Stimulated activated naive CD4-positive, alpha-beta T cell treated with Interleukin-2 at 50 U/mL for 16 hours (primary cell): ENCODE measurements at places on chromosomes 1 and 21.
A peak's percentile ranks its signal among the peaks of the same experiment; 100 is the strongest.

- DNase-seq, result no peak
These were observed 140.5 kb downstream of the ZBTB18 start for GRCh38 chr1:244191581-244191980.

- DNase-seq, result no peak
These were observed 74.3 kb upstream of the PAX7 start for GRCh38 chr1:18556364-18556763.

- DNase-seq, result no peak
These were observed 251.9 kb upstream of the DAB1 start for GRCh38 chr1:57675776-57676175.

DNA sequence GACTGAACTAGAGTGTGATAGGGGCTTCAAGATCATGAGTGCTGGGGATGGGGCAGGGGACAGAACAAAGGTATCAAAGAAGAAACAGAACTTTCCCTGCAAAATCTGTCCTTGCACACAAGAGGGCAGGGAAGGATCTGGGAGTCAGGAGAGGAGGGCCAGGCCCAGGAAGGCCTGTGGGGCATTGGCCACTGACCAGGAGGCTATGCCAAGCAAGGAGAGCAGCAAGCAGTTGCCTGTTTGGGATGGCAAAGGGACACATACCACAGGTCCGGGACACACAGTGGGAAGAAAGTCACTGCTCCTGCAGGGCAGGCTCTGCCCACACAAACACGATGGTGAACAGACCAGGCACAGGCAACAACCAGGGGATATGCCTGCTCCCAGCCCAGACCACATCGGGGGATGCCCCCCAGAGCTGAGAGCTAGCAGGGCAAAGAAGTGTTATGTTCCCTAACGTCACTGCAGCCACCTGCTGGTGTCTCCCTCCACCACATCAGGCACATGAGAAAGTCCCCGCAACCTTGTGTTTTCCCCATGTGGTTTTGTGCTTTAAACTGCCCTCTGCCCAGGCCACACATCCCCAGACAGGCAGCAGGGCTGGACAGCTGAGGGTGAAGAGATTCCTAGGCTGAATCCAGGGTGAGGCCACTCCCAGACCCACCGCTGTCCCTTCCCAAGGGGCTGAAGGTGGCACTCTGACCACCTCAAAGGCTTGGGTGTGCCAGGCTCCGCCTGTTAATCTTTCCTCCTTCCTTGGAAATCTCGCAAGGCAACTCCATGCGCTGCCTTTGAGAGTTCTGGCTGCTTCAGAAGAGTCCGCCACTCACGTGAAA, 53.6 kb downstream of the KIF21B start:
- no peak for DNase-seq

DNA sequence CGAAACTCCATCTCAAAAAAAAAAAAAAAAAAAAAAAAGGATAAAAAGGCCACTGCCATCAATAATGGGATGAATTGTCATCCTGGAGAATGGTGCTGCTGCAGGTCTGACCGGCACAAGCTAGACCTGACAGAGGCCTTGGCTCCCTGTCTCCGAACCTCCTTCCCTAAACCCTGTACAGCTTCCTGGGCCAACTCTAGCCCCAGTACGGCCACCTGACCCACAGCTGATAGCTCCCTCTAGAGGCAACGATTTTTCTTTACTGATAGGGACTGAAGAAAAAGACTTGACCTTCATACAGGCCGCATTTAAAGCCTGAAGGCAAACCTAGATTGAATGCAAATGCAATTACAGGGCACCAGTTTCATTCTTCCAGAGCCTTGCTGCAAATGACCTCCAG, 30.7 kb downstream of the NOL9 start:
- no peak for DNase-seq

- DNase-seq, result no peak
These were observed 8.6 kb upstream of the SEMA4A start for GRCh38 chr1:156144742-156145141.

- DNase-seq, result no peak
These were observed 40.8 kb upstream of the MPZL1 start for GRCh38 chr1:167681024-167681423.

GRCh38 chr21:34924194-34924593, 124.9 kb downstream of the RUNX1 start:
- no peak for DNase-seq

DNA sequence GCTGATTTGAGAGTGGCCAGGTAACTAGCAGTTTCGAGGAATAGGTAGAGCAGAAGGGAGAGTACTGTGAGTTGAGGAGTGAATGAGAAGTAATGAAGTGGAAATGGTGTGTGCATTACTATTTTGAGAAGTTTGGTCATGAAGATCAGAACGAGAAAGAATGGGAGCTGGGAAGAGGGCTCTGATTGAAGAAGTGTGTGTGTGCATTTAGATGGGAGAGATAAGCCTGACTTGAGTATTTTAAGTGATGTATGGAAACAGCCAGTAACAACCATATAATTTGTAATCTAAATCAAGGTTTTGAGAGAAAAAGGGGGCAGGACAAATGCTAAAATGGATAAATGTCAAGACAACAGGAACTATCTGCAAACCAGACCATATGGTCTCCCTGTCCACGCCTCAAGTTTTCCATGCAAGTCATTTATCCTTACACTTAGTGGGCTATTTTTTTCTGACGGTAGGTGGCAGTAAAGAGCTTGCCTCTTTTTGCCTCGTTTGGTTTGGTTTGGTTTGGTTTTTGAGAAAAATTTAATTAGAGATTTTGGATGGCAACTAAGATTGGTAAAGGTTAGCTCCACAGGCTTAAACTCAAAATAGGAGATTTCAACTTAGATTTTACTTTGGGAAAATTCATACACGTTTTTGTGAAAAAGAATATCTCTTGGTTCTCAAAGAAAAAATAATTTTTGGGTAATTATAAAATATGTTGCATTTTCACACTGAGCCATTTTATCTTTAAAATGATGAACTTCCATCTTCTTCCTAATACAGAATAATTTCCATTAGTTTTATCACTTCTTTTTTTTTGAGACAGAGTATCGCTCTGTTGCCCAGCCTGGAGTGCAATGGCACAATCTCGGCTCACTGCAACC, 9.5 kb upstream of the B3GALNT2 start:
- no peak for DNase-seq

DNA sequence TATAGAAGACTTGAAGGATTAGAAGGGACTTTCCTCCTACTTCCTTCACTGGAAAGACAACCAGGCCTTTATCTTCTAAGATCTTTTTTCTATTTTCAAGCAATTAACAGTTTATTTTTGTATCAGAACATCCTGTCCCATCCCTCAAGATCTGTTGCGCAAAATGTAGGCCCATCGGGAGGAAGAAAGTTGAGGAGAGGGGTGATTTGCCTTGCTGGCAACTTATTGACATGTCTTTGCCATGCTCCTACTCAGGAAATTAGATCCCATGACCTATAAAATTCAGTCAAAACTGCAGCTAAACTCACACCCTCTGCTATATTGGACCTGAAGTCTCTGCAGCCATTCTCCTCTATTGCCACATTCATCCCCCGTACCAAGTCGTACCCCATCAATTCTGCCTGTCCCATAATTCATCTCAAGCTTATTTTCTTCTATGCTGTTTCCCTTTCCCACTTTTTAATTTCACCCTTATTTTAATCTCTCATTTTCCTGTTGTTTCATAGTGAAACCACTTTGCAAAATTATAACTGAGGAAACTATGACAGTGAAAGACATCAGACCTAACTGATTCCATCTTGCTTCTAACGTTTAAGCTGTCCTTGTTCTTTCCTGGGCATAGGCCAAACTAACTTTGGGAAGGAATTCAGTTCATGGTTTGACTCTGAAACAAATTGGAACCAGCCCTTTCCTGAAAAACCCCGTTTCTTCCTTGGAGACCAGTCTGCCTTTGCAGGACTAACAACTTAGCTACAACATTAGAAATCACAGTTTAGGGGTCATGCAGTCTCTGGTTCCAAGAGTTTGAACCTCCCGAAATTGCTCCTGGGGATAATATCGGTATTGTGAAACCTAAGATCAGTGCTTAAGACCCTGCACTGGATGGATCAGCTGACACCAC, 195.7 kb upstream of the PTBP2 start:
- DNase-seq, result no peak

DNA sequence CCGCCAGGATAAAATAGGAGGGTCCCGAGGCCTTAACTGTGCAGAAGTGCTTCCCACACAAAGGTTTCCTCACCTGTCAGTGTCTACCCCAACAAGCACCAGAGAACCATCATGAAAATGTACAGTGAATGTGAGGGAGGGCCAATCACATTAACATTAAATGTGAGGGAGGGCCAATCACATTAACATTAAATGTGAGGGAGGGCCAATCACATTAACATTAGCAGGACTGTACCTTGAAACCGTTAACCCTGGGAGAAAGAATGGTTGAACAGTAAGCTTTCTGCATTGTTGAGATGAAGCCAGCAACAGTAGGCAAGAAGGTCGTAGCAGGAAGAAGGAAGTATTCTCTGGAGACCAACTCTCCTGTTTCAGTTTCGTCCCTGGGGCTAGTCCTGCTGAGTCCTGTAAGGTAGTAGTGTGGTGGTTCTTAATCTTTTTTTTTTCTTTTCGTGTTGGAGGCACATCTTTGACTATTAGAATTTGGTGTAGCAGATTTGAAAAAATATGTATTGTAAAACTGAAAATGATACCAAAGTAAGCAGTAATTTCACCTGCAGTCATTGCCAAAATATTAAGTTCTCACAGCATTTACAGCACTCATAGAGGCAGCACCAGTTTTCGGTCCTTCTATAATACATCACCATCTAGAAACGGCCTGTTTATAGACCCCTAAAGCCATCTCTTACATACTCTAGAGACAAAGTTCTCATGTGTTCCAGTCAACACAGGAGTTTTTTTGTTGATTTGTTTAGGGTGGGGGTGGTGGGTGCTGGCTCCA, 98.6 kb upstream of the PPP2R5A start:
- DNase-seq, result no peak

DNA sequence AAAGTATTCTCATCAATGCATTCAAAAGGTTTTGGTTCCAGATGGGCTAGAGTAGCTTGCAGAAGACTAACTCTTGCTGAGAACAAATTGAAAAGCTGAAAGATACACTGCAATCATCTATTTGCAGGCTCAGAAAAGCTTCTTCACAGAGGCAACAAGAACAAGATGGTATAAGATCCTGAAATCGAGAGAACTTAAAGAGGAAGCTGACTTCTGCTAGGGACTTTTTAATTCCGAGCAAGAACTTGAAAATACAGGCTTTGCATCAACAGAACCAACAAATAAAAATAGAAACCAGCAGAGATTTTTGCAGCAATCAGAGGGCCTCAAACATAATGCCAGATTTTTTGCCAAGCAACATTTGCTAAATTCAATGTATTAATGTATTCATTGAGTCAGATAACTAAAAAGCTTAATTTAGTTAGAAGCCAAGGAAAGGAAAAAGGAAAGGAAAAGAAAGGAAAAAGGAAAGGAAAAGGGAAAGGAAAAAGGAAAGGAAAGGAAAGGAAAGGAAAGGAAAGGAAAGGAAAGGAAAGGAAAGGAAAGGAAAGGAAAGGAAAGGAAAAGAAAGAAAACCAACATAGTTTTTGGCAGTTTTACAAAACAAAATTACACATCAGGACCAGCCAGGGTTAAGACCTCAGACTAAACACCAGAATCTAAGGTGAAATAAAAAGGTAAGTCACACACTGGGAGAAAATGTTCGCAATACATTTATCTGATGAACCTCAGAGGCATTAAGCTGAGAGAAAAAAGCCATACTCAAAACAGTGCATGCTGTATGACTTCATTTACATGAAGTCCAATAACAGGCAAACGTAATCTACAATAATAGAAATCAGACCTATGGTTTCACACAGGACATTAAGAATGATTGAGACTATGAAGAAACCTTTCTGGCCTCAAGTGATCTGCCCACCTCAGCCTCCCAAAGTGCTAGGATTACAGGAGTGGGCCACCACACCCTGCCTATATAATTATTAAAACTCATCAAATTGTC, 42.6 kb downstream of the FAF1 start:
- no peak for DNase-seq

DNA sequence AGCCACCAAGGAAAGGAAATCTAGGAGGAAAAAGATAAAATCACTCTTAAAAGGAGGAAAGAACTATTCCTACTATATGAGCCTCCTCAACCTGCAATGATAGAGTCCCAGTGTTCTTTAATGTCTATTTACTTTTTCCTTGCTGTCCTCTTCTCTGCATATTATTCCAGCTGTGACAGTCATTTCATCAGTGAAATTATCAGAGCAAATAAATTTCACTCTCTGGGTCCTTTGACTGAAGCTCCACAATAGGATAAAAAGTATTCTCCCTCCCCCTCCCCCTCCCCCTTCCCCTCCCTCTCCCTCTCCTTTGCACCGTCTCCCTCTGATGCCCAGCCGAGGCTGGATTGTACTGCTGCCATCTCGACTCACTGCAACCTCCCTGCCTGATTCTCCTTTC, 107.5 kb upstream of the DPT start:
- DNase-seq, result no peak

- no peak for DNase-seq
These were observed 62.0 kb upstream of the NEK2 start for GRCh38 chr1:211737115-211738035.

DNA sequence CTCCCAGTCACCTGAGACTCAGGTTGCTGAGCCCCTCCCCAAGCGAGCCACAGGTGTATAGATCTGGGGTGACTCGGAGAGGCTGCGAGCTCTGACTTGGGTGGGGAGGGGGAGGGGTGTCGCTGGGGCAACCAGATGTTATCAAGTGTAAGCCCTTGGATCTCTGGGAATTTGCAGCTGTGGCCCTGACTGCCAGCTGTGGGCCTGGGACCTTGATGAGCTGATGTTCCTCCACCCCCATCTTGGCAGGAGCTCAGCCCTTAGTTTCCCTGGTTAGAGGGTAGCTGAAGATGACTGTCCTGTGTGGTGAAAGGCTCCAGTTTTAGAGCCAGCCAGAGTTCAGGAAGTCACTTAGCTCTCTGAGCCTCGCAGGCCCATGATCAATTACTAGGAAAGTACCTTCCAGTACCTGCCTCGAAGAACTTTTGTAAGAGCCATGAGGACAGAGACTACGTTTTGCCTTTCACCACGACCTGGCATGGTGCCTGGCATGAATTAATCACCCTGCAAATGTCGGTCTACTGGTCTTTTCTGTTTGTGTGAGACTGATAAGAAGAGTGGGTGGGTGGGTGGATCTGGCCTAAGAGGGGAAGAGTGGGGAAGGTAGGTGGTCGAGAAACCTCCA, 55.8 kb downstream of the YARS1 start:
- DNase-seq, result peak; percentile 21

DNA sequence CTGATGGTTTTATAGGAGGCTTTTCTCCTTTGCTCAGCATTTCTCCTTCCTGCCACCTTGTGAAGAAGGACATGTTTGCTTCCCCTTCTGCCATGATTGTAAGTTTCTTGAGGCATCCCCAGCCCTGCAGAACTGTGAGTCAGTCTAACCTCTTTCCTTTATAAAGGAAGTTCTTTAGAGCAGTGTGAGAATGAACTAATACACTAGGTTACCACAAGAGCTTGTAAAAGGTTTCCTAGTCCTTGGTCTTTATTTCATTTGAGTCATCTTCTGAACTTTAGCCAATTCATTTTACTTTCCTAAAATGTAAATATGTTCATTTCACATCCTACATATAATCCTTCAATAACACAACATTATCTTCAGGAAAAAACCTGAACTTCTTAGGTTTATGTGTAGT, 365.3 kb downstream of the HHIPL2 start:
- no peak for DNase-seq
